ENCODE measurements at places on chromosomes 2 and 18.

DNA sequence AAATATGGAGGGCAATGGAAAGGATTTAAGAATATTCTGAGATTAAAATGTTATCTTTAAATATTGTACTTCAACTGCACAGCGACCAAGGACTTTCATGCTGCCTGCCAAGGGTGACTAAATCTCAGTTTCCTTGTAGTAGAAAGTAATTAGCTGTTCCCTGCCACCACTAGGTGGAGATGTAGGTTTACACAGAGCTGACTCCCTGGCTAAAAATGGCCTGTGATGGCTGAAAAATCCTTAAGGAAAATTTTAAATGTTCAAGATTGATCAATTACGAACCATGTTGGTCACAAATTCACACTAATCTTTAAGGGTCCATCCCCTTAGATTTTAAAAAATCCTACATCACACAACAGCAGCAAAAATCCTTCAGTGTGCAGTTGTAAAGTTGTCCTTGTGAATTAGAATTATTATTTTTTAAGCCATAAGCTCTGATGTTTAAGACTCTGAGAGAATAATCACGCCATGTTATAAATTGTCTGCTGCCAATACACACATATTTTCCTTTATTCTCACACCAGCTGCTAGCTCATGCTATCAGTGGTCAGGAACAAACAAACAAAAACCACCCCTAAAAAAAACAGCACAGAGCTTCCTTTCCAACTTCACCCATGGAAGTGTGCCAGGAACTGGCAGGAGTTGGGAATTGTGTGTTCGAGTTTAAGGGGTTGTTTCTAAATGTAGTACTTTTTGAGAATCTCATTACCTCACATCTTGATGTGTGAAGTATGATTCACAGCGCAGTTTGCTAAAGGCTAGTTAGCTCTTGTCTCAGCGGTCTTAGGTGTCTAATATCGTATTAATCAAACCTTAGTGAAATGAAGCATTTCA is 399.8 kb downstream of the TMEM182 start:
- peak; percentile 0 for DNase-seq

DNA sequence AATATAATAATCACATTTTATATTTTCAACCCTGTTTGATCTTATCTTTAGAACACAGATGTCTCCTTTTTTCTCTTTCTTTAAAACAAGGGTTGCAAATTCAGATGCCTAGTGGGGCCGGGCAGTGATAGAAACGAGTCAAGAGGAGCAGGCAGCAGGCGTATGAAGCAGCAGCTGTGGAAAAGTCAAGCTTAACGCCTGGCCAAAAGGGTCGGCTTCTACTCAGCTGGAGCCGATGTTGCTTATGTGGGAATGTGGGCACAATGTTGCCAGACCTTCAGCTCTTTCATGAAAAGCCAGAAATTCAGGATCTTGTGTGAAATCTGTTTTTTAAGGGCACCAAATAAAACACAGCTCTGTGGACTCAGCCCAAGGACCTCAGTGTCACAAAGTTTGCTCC is 642.7 kb downstream of the ARHGAP15 start:
- DNase-seq, result no peak

- no peak for DNase-seq
Observed at GRCh38 chr2:195657634-195658540, 861 bp downstream of the SLC39A10 start.

GRCh38 chr18:55779691-55780585 is 191.9 kb upstream of the TCF4 start:
- DNase-seq, result no peak

GRCh38 chr2:76170009-76170384 is 459.3 kb upstream of the GCFC2 start:
- no peak for DNase-seq

- no peak for DNase-seq
Observed at GRCh38 chr2:15942711-15943345, 2.5 kb downstream of the MYCN start.

GRCh38 chr2:98479959-98480524 is 35.4 kb downstream of the INPP4A start:
- no peak for DNase-seq

- no peak for DNase-seq
Observed at GRCh38 chr2:18704276-18704675, 114.9 kb upstream of the NT5C1B start.

- no peak for DNase-seq
Observed at GRCh38 chr2:159946326-159946999, 116.0 kb downstream of the PLA2R1 start.

DNA sequence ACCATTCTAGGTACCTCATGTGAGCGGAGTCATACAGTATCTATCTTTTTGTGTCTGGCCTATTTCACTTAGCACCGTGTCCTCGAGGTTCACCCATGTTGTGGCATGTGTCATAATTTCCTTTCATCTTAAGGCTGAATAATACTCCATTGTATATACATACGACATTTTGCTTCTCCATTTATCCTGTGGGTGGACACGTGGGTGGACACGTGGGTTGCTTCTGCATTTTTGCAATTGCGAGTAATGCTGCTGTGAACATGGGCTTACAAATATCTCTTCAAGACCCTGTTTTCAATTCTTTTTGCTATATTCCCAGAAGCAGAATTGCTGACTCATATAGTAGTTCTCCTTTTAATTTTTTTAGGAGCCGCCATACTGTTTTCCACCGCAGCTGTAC is 243.6 kb upstream of the EPAS1 start:
- DNase-seq, result no peak

DNA sequence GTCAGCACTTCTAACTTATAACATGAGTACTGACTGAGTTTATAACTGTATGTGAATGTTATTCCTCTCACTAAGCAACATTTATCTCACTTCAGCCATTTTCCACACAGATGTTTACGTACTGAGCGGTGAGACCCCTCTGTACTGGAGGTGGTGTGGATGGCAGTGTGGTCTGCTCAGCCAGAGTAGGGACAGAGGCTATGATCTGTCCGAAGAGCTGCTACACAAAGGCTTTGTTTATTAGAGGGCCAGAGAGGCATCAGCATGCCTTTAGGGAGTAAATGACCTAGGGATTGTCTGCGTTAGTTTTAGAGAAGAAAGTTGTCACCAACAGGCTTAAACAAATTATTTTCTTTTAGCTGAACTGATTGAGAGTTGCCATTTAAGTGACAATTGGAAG is 23.2 kb upstream of the TACR1 start:
- no peak for DNase-seq

GRCh38 chr2:6933911-6934310 is 16.7 kb downstream of the RNF144A start:
- DNase-seq, result no peak

GRCh38 chr2:42846932-42847595 is 54.7 kb upstream of the HAAO start:
- DNase-seq, result no peak

DNA sequence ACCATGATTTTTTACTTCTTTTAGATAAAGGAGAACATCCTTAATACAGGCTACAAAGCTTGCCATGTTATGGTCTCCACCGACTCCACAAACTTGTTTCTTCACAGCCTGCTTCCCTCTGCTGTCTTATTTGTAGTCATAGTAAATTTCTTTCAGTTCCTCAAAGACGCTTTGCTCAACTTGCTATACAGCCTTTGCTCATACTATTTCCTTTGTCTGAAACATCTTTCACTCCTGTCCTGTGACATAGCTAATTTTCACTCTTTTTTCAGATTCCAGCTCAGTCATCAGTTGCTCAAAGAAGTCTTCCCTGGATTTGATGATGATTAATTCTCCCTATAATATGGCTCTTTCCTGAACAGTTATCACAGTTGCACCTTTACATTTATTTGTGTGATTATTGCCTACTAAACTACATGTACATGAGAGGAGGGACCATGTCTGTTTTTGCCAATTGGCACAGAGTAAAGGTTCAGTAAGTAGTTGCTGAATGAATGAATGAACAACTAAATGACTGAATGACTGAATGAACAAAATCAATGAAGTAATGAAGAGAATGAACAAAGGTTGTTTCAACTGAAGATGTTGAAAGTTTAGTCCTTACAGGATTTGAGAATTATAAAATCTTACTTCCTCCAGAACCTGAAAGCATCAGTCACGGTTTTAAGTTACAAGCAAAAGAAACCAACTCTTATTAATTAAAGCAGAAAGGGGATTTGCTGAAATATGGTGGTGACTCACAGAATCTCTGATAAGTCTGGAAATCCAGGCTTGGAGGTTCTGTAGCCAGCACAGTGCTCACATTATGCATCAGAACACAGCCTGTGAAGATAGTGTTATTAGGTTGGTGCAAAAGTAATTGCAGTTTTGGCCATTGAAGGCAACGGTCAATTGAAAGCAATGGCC is 186.4 kb upstream of the FAM98A start:
- peak; percentile 43 for DNase-seq

DNA sequence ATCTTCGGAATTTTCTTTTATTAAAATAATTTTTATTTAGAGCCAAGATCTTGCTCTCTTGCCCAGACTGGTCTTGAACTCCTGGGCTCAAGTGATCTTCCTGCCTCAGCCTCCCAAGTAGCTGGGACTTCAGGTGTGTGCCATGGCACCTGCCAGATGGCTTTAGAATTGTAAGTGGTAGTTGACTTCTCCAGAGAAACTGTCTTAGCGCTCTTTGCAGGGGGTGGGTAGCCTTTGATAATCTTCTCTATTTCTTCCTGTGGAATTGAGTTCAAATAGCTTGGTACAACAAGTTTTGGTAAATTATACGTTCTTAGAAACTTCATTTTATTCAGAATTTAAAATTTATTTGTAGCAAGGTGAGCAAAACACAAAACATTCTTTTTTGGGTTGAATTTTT is 113.3 kb downstream of the LDLRAD4 start:
- no peak for DNase-seq

- no peak for DNase-seq
Observed at GRCh38 chr18:25817546-25818237, 272.7 kb downstream of the SS18 start.

- DNase-seq, result no peak
Observed at GRCh38 chr2:146135245-146135644, 1615.3 kb upstream of the ZEB2 start.

- DNase-seq, result no peak
Observed at GRCh38 chr2:149064365-149064841, 25.9 kb downstream of the LYPD6B start.

GRCh38 chr2:206989311-206989710 is 50.0 kb downstream of the CPO start:
- no peak for DNase-seq

- no peak for DNase-seq
Observed at GRCh38 chr18:25225151-25225550, 126.8 kb downstream of the ZNF521 start.

GRCh38 chr18:76351961-76352581 is 143.0 kb downstream of the ZNF516 start:
- no peak for DNase-seq

DNA sequence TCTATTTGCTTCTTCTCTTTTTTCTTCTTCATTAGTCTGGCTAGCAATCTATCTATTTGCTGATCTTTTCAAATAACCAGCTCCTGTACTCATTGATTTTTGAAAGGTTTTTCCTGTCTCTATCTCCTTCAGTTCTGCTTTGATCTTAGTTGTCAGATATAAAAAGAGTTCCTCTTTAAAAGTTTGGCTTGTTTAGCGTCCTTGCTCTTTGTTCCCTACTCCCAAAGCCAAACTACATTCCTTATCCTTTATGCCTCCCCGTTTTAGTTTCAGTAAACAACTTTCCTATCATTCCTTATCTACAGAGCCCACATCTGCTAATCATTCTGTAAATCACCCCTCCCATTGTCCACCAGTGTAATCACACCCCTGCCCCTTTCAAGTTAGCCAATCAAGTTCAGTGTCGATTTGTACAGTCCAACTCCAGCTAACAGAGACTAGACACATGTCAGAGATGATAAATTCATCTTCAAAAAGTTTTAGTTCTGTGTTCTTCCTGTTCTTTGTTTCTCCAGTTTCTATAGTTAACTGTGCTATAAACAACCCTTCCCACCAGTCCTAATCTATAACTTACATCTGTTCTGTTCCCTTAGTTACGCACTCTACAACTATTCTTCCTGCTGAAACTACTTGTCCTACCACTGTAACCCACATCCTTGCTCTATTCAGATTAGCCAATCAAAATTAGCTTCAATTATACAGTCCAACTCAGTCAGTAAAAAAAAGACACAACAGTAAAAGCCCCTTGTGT is 44.4 kb downstream of the TFPI start:
- DNase-seq, result no peak

DNA sequence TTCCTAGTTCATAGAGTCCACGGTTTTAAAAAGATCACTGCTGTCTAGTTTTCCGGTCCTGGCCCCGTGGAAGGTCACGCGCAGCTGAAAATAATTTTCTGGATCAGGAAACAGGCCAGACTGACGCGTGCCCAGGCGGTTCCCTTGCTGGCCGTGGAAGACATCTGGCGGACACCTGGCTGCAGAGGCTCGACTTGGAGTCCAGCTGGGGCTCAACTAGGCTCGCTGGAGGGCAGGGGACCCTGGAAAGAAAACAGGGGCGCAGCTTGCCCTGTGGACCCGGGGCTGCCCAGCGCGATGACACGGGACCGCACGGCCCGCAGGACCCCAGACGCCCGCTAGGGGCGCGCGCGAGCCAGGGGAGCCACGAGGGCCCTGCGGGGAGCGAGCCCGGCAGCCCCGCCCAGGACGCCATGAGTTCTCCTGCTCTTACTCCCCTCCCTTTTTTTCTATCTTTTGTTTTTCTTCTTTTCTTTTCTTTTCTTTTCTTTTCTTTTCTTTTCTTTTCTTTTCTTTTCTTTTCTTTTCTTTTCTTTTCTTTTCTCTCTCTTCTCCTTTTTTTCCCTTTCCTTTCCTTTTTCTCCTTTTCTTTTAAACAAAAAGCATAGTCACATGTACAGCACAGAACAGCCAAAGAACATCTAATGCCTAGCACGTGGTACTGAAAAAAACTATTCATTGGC is 43.2 kb upstream of the UBE2F start:
- DNase-seq, result no peak

DNA sequence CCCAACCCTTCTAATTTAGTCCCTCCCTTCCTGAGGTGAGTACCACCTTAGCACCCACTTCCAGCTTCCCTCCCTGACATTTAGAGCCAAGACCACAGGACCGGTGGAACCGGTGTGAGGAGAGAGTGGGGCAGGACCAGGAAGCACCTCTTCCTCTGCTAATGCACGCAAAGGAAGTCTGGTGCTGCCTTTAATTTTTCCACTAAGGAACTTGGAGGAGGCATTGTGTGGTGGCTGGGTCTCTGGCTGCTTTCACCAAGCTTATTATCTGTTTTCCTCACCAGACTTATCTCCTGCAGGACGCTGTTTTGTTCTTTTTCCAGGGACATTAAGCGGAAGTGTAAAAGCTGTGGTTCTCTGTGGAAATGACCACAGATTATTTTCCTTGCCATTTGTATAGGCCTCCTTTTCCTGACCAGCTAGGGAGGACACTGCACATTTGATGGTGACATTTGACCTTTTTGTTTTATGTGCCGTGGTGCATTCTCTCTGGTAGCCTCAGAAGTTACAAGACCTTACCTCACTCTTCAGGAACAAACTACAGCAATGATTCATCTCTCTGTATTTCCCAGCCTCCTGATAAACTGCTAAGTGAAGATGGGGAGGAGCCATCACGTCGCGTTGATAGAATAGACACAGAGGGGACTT is 39.8 kb upstream of the SPTBN1 start:
- no peak for DNase-seq

DNA sequence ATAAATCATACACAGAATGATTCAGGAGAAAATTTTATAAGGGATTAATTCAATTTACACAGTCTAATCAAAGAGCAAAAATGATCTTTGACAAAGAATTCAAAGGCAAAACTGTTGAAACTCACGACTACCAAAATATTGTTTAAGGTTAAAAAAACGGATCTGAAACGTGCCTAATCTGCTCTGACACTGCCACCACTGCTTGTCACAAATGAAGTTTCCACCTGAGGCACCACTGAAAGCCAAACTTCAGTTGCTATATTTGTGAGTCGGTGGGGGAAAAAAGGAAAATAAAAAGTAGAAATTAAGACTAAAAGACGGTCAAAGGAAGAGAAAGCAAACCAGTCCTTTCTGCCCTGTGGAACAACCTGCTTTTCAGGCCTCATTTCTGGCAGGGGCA is 140.6 kb upstream of the DNMT3A start:
- DNase-seq, result no peak
